SHP77 (cell line): ENCODE measurements at places on chromosomes 6 and 20.

GRCh38 chr6:75285283-75285639 is 669 bp upstream of the TMEM30A start:
- no peak for DNase-seq

GRCh38 chr6:137241481-137242038 is 22.4 kb upstream of the IFNGR1 start:
- DNase-seq: no peak

DNA sequence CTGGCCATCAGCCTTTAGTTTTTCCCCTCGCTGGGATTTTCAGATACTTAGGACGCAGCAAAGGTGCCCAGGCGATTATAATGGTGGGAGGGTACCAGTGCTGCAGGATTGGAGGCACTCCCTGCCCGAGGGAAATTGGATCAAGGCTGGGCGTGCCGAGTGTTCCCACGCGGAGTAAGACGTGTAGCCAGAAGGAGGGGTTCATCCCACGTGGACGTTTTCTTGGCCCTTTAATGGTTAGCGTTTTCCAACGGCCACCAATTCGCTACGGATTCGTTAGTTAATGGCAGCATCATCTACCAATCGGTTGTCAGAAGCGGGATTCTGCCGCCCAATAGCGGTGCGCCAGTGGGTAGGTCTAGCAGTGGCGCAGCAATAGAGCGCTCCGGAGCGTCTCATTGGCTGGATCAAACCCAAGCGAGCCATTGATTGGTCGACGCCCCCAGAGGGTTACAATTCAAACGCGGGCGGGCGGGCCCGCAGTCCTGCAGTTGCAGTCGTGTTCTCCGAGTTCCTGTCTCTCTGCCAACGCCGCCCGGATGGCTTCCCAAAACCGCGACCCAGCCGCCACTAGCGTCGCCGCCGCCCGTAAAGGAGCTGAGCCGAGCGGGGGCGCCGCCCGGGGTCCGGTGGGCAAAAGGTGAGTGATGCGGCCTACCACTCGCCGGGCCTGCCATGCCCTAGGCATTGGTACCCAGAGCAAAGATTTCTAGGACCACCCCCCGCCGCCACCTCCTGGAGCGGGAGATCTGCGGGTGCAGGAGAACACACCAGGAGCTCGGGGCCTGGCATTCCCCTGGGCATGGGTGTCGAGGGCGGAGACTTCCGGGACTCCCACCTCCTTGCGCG is at the start of gene UBE2C:
TSS of gene UBE2C (plus strand) at position 488 of the 849 bp plus-strand sequence. CDS start at position 540, 52 bp downstream.
- peak; percentile 98 for DNase-seq

DNA sequence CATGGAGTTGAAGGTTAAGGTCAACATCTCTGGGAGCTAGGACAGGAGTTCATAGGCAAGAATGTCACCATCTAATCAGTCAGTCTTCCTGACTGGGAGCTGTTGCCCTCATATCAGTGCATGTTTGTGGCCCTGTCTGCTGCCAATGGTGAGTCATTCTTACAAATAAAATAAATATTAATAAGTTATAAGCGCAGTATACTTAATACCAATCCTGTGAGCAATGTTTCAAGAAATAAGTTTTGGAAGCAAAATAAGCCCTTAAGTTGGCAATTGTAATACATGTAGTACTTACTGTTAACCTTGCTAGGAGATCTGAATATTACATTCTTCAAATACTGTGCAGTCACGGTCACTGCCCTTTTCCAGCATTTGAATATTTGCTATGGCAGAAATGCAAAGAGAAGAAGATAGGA is 20.2 kb upstream of the MDGA1 start:
- no peak for DNase-seq

DNA sequence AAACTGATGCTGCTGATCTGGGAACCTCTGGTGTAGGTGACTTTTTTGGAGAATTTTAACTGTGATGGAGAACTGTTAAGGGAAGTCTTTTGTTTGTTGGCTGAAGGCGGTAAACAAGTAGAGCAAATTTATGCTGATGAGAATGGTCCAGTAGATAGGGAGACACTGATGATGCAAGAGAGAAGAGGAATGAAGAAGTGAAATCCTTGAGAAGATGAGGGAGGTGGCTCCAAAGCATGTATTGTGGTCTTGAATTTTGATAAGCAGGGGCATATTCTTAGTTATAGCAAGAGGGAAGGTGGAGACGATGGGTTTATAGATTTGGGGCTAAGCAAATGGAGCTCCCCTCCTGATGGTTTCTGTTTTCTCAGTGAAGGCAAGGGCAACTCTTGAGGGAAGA is 22.0 kb downstream of the MAPK14 start:
- DNase-seq: no peak

DNA sequence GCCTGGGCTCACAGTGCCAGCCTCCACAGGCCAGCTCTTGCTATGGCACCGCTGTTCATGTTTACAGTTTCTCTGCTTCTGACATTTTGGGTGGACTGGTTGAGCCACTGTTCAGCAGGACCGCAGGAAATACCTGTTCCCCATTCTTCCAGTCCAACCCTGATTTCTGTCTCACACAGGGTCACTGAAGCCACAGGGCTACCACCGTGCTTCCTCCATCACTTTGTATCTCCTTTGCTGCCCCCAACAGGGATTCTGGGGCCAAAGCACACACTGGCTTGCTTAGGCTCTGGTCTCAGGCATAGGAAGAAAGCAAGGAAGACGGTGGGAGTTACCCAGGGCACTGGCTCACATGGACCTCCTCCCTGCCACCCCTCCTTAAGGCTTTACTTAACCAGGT is 164.5 kb downstream of the UNC5CL start:
- DNase-seq: peak; percentile 33

DNA sequence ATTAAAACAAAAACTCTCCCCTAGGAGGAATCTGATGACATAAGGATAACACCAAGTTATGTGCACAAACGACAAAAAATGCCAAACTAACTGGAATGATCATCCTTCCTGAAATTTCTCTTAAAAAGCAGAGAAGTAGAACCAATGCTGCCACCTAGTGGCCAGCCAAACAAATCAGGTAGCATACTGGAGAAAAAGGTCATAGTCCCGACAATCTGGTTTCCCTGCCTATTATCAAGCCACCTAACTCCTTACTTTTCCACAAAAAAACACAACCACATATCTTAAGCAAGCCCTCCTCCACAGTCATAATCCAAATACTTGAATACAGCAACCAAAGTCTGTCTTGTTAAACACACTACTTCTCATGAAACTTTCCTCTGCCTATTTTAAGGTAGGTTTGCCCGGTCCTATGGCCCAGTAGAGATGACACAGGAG is 5.3 kb downstream of the OARD1 start:
- DNase-seq: peak; percentile 64

DNA sequence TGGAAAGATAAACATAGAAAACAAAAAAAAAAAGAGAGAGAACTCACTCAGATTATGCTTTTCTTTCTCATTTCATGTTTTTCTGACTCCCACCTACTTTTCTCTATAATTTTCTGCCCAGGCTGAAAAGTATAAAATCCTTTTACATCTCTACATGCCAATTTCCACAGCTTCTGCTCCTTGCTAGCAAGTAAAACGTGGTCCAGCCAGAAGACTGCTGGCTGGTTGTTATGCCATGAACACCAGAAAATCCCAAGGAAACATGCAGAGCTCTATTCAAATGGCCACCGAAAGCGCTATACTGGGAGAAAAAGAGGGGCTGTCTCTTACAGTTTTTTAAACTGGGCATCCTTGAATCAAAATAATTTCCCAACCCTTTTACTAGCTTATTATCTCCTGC is 512.8 kb upstream of the ID4 start:
- no peak for DNase-seq
